ENCODE measurements at places on chromosomes 12 and 14.

DNA sequence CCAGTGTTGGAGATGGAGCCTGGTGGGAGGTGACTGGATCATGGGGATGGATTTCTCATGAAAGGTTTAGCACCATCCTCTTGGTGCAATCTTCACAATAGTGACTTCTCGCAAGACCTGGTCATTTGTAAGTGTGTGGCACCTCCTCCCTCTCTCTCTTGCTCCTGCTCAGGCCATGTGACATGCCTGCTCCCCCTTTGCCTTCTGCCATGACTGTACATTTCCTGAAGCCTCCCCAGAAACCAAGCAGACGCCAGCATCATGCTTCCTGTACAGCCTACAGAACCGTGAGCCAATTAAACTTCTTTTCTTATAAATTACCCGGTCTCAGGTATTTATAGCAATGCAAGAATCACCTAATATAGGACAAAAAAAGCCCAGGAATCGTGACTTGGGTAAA is 171.0 kb upstream of the FOXN3 start:
- no peak for DNase-seq

DNA sequence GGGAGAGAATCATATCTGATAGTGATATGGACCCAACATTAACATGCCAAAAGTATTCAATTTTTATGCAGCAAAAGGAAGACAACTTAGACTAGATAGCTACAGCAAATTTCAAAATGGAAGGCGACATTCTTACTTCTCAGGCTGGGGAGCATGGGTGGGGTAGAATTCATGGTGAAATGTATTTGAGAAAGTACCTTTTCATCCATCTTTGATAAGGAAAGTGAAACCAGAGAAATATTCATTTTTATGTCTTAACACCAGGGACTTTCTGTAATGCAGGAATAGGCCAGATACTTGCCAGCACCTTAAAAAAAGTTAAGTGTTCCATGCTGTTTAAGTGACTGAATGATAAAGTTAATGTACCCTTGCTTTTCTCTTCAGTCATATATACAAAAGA is 13.4 kb downstream of the BTG1 start:
- DNase-seq: no peak

GRCh38 chr14:77181603-77182437 is at the start of gene TMEM63C:
Gene TMEM63C, plus strand, starts transcription at chr14:77181798. Its CDS starts 37,016 bp downstream, at chr14:77218814.
- DNase-seq: no peak

GRCh38 chr14:69468949-69469348 is 15.6 kb upstream of the PLEKHD1 start:
- DNase-seq: peak; percentile 44

GRCh38 chr12:119338593-119339363 is 4.2 kb downstream of the CCDC60 start:
- no peak for DNase-seq

GRCh38 chr14:93320489-93320888 is 12.3 kb downstream of the BTBD7 start:
- DNase-seq: peak; percentile 23
